Thyroid gland (tissue), 4 donors: ENCODE measurements at places on chromosomes 5 and 9. TPM values are rescaled to one million over a fixed set of nuclear protein-coding genes. Genes with fewer than 3 reads are reported as not detected.
A peak's percentile ranks its signal among the peaks of the same experiment; 100 is the strongest.

DNA sequence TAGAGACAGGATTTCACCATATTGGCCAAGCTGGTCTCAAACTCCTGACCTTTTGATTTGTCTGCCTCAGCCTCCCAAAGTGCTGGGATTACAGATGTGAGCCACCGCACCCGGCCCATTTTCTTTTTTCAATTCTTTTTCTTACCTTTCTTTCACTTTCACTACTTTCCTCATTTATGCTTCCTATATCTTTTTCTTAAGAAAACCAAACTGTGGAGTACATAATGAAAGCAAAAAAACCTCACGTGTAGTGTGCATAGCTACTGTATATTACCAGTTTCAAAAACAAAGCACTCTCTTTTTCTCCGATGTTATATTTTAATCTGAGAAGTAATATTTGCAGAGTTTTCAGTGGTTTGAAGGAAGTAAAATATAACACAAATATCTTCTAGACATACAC, 8.0 kb upstream of the CAST start:
- DNase-seq, result no peak

GRCh38 chr5:172505845-172506244, 51.5 kb upstream of the SH3PXD2B start:
- DNase-seq, result no peak

DNA sequence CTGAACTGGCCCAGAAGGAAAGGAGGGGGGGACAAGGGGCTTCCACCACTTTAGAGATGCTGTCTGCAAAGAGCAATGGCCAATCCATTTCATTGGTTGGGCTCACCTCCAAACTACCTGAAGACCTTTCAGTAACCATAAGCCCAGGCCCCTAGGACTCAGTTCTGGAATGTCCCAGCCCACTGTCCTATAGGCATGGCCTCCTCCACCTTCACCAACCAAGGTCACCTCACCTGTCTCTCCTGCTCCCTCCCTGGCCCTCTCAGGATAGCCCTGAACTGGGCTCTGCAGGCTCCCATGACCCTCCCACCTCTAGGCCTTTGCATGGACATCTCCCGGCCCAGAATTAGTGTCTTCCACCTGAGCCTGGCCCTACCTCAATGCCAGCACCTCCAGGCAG, 22.4 kb downstream of the S1PR3 start:
- DNase-seq, result no peak

- no peak for DNase-seq
Measured at GRCh38 chr5:137737349-137738131, 1.7 kb upstream of the KLHL3 start.

DNA sequence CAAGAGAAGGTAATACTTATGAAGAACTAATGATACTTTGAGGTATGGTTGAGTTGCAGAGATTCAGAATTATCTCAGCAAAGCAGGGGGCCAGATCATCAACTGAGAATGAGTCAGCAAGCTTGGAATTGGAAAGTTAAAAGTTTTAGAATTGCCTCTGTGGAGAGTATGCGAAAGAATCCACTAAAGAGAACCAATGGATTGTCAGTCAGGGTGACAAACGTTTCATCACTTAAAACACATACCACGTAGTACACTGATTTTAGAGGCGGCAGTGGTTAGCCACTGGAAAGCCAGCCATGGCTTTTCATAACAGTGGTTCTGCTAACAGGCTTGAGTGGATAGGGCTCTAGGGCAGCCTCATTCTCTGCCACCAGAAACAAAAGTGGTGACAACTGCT, 30.7 kb downstream of the AOPEP start:
- peak; percentile 46 for DNase-seq

DNA sequence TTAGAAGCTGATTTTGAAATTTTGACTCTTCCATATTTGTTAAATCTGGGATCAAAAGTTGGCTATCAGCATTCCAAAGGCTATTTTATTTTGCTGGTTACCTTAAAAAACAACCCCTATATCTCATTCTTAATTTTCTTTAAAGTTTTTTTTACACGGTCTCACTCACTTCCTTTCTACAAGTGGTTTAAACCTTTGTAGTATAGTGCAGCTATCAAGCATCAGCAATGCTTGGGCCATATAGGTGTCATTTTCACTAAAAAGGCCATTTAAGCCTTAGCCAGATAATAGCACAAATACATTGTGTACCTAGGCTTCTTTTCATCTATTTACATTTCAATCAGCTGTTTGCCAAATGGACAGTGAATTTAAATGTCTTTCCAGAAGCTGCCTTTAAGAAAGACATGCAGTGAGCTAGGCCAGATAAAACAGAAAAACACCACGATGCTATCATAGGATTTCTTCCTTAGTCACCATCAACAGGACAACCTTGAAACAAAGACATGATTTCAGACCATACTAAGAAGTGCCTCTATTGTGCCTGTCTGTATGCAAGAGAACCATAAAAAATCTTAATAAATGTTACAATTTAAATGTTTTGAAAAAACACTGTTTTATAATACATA, 104.2 kb downstream of the RAPGEF6 start:
- DNase-seq, result no peak

- DNase-seq, result no peak
Measured at GRCh38 chr9:36935768-36936497, 98.1 kb downstream of the PAX5 start.

DNA sequence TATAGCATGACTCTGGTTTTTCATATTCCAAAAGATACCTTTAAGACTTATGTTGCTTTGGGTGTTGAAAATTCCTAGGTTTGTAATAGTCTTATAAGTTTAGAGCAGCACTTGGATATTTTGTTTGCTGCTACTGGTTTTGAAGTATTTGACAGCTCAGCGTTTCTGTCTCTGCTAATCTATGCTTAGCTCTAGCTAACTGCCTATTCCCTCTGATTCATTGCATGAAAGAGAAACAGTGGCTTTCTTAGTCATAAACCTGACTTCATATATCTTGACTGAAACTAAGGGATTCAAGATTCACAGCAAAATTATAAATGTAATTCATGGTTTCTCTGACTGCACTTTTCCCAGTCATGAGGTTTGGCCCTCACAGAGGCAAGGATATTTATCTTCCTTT, 35.6 kb upstream of the ANXA1 start:
- DNase-seq, result no peak

DNA sequence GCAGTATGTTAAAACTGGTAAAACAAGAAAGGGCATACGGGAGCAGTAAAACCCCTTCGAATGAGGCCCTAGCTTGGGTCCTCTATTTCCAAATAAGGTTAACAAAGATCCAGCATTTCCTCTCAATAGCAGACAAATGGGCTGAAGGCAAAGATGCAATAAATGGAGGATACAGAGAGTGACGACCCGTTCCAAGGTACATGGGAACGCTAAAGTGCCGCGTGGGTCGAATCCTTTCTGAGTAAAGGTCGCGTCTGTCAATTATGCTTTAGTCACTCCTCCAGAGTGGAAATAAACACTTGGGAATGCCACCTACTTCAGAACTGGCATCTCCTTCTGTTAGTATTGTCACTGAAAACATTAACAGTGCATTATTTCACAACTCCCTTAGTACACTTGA, 24.7 kb downstream of the ARL15 start:
- DNase-seq, result peak; percentile 48

DNA sequence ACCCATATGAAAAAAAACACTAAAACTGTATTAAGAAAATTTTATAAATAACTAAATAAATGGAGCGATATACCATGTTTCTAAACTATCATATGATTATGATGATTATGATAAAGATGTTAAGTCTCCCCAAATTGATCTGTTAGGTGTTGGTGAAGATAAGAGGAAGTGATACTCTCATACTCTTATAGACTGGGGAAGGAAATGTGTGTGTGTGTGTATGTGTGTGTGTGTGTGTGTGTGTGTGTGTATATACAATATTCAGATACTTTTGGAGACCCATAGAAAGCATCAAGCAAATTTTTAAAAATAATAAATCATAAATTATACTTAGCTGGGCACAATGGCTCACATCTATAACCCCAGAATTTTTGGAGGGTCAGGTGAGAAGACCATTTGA, 62.9 kb downstream of the TMEM232 start:
- DNase-seq, result no peak

CYLC2 gene
- not detected for total RNA-seq

PCDHB9 gene
- total RNA-seq, result 3.9 TPM

IL9 gene
- not detected for total RNA-seq

ZNF366 gene
- 1.3 TPM for total RNA-seq

IFNA21 gene
- not detected for total RNA-seq
